Airway epithelial cell (primary cell): ENCODE measurements at places on chromosomes 11 and 22. TPM values are rescaled to one million over a fixed set of nuclear protein-coding genes. Genes with fewer than 3 reads are reported as not detected.

Gene CASP1
- total RNA-seq = 17.7 and 17.9 TPM in 2 replicates

Gene TIMM10
- total RNA-seq = 66.0 and 89.9 TPM in 2 replicates

Gene FXYD2
- not detected in 2 replicates for total RNA-seq

Gene ANKRD13D
- total RNA-seq = 42.7 and 47.8 TPM in 2 replicates
